ENCODE measurements at places on chromosomes 1 and 21.
A peak's percentile ranks its signal among the peaks of the same experiment; 100 is the strongest.

- DNase-seq = peak; percentile 39
Observed at GRCh38 chr1:178939338-178940067, 68.6 kb upstream of the ANGPTL1 start.

DNA sequence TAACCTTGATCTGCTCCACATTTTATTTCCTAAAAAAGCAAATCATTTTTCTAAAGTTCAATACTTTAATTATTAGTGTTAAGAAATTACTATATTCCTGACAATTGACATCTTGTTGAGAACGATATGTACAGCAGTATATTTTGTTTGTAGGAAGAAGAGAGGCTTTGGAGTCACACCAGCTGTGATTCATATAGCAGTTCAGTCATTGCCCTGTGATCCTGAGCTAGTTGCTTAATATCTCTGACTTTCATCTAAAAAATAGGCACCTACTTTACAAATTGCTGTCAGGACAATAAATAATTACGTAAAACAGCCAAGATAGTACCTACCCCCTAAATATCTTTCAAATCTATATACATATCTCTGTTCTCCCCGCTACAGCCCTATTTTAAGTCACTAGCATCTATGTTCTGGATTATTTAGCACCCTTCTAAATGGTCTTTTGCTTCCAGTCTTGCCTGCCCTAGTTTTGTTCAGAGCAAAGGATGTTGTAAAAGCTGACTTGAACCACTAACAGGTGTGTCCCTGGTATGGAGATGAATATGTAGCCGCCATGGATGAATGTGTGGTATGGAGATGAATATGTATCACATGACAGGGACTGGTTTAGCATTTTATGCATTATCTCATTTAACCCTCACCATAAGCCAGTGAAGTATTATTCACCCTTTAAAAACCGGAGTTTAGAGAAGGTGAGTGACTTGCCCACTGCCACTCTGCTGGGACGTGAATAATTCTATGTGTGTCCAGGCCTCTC is 42.2 kb downstream of the RNF220 start:
- DNase-seq = no peak

DNA sequence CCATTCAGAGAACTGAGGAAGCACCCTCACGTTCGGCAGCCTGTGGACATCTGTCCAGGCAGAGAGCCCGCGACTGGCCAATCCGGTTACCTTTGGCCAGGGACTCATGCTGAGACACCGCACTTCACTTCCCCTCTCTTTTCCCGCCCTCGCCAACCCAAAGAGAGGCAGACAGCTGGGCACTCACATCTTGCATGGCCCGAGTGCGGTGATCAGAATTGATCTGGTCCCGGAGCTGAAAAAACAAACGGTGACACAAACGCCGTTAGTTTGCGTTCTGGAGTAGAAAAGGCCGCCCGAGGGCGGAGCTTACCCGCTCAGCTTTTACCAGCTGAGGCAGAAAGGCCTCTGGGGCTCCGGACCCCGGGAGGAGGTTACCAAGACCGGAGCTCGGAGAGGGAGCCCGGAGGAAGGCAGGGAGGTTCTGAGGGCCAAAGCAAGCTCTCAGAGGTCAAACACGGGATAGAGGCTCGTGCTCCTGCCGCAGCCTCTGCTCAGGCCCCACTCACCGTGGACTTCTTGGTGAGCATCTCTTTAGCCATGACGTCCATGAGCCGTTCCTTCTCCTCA is 376 bp downstream of the SF3A3 start:
- no peak for DNase-seq

DNA sequence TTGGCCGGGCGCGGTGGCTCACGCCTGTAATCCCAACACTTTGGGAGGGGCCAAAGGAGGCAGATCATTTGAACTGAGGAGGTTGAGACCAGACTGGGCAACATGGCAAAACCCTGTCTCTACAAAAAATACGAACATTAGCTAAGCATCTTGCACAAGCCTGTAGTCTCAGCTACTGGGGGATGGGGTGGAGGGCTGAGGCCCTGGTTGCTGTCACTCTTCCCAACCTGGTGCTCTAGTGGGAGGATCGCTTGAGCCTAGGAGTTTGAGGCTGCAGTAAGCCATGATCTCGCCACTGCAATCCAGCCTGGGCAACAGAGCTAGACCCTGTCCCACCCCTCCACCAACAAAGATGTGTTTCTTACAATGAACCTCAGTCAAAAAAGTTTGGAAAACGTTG is 2.8 kb downstream of the PHGDH start:
- DNase-seq = no peak

GRCh38 chr1:93844262-93845045 is 34.6 kb downstream of the DNTTIP2 start:
- DNase-seq = peak; percentile 68

- DNase-seq = no peak
Observed at GRCh38 chr1:61293197-61293596, 210.8 kb downstream of the NFIA start.

DNA sequence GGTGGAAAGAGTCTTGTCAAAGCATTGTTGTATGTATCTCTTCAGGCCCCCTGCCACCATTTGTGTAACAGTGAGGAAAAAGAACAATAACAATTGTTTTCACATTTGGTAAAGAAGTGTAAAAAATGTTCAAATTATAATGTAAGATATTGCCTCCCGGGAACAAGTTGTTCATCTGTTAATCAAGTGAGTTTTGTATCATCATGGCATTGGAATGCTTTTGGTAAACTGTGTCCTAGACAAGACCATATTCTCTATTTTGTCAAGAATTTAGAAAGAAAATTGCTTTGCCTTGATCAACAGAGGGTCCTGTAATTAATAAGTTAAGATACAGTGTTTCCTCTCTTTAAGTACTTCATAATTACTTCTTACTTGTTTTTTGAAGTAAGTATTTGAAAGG is 692.0 kb upstream of the NR5A2 start:
- no peak for DNase-seq

GRCh38 chr1:204479387-204480136 is 15.0 kb downstream of the PIK3C2B start:
- DNase-seq = no peak

DNA sequence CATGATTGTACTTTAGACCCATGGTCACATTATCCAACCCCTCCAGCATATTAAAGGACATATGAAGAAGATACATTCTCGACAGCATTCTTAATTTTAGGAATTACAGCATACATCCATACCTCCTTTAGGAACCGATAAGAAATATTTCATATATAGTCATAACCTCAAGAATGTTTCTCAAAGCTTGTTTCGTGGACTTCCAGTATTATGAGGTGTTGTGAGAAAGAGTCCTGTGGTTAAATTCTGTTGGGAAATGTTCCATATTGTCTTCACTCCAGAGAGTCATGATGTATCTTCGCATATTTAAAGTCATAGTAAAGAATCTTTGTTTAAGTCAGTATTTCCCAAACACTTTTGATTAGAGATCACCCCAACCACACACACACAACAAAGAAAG is 321.0 kb upstream of the SNX7 start:
- DNase-seq = peak; percentile 90

GRCh38 chr1:230926182-230926581 is 52.5 kb downstream of the TTC13 start:
- no peak for DNase-seq

GRCh38 chr1:11858968-11859871 is 475 bp upstream of the NPPB start:
- DNase-seq = peak; percentile 30

DNA sequence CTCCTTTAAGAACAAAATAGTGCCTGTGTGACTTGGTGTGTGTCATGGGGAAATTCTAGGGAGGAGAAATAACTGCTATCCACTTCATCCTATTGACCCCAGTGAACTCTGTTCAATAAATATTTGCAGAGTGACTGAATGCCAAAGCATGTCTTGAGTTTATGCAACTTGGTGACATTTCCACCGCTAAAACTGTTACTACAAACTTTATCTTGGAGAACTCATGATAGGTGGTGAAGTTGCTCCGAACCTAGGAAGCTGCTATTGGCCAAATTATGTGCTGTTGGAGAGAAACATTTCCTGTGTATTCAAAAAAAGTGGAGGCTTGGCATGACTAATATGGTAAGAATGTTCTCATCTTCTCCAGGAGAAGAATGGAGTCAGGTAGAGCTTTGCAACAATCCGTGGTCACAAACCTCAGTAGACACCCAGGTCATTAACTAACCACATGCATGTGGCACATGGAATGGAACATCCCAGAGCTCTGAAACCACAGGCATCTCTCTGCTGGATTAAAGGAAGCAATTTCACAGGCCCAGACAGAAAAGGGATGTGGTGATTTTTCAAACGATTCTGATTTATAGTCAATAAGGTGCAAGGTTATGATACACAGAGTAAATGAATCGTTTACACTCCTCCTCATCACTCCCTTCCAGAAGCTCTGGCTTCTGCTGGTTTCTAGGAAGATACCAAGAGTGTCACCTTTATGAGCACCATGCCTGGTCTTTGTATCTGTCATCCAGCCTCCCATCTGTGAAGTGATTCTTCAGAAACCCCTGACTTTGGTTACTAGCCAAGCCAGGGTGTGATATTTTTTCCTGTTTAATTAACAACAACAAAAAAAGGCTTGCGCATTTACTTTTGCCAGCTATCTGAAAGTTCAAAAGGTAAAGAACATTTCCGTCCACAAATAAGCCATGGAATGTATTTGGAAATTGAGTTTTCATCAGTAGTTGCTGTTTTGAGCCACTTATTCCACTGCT is 361.1 kb downstream of the TGFB2 start:
- peak; percentile 99 for DNase-seq

DNA sequence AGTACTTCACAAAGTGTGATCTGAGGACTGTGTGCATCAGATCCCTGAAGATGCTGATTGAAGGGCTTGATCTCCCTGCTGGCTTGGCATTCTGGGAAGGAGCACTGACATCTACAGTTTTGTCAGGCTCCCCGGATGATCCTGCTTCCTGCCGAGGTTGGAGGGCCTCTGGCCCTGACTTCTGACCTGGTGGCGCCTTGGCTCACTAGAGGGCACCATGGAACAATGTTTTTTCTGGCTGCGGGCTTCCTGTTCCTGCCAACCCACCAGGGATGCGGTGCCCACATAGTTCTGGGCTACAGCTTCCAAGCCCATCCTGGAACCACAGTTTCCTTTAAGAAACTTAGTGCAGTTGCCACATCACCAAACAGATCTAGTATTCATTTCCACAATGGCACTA is 38.8 kb upstream of the RASAL2 start:
- DNase-seq = no peak

DNA sequence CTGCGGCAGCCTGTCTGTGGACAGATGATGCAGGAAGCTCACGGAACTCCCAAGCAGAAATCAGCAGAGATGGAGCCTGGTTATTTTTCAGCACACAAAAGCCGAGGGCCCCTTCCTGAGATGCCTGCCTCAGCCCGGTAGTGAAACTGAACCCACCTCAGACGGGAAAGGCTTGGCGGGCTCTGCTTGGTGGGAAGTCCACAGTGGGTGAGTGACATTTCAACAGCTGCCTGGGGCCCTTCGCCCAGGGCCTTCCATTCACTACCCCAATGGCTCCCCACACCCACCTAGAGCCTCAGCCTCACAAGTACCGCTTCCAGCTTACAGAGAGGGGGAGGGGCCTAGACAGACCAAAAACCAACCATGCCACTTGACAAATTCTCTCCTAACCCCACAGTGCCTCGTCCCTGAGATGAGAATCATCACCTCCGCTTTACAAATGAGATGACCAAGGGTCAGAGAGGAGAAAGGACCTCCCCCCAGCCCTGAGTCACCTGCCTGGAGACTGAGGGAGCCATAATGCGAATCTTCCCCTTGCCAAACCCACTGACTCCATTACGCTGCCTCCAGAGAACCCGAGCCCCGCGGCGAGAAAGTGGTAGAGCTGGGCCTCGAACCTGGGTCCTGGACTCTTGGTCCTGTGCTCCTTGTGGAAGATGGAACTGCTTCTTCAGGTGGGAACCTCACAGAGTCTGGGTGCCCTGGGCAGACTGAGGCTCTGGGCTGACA is 3.4 kb upstream of the ECE1 start:
- no peak for DNase-seq

DNA sequence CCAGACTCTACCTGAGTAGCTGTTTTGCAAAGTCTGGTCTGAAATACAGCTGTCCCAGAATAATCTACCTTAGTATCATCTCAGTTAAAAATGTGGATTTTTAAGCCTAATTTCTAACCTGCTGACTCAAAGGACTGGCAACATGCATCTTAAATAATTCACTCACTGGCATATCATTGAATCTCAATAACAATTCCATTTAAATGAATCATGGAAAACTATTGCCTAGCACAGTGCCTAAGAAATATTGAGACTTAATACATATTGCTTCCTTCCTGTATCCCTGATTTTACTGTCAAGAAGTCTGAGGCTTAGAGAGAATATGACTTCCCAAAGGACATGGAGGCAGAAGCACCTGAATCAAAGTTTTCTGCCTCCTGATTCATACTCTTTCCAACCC is 3.1 kb downstream of the CCDC190 start:
- DNase-seq = no peak

- DNase-seq = no peak
Observed at GRCh38 chr21:27502801-27503200, 535.9 kb upstream of the ADAMTS5 start.

DNA sequence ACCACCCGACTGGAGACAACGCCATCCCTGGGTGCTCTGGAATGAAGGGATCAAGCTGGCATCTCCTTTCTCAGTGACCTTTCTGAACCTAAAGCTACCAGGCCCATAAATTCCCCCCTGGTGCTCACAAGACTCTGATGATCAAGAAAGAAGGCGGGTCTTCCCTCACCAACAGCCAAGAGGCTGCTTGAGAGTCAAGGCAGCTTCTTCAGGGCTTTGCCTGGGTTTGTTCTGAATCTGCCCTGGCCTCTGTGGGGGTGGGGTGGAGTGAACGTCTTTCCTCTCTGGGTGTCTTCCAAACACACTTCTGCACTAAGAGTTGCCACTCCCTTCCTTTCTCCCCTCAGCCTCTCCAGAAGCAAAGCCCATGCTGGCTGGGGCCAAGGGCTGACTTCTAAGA is 36.1 kb downstream of the CD247 start:
- DNase-seq = no peak

DNA sequence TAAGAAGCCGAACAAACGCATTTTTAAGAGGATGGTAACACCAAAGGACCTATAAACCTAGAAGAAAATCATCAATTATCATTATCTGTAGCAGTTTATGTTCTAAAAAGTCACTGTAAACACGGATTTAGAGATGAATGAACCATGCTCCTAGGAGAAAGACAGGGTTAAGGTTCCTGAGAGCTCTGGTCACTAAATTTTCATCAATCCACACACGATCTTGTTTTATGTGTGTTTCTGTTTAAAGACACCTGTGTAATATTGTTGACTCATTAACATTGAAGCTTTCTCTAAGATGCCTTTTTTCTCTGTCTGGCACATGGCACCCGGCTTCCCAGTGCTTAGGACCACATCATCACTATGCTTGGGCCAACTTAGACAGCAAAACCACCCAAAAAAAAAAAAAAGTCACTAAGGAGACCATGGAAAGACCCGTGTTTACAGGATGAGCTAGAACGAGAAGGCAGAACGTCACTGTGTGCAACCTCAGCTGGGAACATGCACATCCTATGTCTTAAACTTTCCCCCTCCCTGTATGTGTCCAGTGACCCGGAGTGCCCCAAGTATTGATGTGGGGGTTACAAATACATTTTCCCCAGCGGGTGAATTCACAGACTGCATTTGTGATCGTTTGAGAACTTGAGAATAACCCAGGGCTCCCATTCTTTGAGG is 55.8 kb upstream of the PDE9A start:
- DNase-seq = no peak
